Astrocyte of the spinal cord (primary cell): ENCODE measurements at places on chromosomes 2 and 18.

GRCh38 chr2:183123117-183123958, 905 bp upstream of the NUP35 start:
- DNase-seq = peak; percentile 7

DNA sequence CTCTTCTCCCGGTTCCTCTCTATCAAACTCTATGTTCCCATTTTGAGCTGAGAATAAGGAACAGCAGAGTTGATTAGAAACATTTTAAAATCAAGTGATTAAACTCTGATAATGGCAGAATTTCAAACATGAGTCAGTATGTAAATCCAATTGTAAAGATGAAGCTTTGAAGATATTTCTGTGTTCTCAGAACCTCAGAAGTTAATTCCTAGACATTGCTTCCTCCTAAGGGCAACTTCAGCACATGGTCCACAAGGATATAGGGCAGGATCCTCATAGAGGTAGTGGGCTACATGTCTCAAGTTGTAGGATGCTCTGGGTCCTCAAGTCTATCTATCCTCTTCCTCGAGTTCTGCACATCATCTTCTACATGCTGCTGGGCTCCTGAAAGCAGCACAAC, 46.3 kb downstream of the QPCT start:
- no peak for DNase-seq

DNA sequence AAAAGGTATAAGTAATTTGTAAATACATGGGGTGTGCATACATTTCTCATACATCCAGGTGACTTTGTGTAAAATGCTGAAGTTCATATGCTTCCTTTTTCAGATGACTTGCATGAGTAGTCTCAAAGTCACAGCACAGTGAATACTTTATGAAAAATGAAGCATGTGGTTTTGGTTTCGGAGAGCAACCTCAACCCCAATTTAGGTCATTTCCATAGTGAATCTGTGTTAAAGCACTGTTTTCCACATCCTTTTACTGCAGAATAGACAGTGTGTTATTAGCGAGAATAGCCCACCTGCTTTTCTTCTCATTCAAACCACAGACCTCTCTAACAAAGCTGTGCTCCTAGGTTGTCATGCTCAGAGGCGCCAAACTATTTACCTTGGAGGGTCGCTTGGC, 204.4 kb upstream of the RASGRP3 start:
- peak; percentile 77 for DNase-seq

DNA sequence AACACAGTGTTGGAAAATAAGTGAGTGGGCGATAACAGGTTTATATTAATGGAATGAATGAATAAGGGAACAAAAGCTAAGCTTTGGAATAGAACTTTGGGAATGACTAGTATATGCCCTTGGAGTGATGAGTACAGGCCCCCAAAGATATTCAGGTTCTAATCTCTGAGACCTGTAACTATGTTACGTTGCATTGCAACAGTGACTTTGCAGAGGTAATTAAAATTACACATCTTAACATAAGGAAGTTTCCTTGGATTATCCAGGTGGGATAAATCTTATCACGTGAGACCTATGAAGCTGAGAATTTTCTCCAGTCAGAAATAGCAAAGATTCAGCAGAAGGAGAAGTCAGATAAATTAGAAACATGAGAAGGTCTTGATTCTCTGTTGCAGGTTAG, 661.5 kb upstream of the LINC00305 start:
- DNase-seq = no peak

GRCh38 chr2:9294764-9295163, 88.2 kb downstream of the ASAP2 start:
- no peak for DNase-seq

GRCh38 chr18:36560187-36560586, 262.7 kb downstream of the FHOD3 start:
- no peak for DNase-seq

DNA sequence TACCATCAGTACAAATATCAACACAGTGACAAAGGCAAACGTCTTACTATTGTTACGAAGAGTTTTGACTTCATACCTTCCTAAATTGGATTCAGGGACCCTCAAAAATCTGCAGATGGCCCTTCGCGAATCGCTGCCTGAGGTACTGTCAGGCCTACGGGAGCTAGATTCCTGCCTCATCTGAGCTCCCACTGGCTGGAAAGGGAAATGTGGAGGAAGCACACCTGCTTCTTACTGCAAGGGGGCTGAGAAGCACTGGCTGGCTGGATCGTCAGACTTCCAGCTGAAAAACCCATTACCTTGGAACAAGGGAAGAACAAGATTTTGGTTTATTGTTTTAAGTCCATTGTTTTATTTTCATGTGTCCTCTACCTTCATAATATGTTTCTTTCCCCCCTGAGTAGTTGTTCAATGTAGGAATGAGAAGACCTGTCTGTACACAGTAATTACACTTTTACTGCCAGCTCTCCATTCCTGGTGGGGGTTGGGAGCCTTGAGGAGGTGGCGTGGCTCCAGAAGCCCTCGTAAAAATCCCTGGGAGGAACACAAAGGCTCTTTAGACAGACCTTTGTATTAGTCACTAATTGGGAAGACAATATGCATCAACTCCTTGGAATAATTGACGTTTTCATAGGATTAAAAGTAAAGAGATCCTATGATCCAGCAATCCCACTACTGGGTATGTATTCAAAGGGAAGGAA, 124.1 kb upstream of the NOSTRIN start:
- DNase-seq = no peak

DNA sequence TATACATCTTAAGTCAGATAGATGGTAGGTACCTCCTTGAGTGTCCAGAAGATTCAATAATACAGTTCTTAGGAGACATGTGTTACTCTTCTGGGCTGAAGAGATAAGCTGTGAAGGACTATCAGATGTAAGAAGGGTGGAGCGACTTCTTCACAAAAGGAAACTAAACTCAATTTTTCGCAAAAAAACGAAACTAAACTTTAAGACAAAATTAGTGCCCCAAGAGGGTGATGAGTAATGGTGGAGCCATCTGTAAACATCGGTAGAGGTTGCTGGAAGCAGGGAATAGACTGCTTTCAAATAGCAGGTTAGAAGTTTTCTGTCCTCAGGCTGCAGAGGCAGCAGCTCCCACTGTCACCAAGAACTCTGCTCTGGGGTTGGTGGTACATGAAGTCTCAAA, 111.6 kb upstream of the TACR1 start:
- DNase-seq = peak; percentile 26

- peak; percentile 27 for DNase-seq
These were observed 37.6 kb downstream of the ZNF516 start for GRCh38 chr18:76457475-76457874.

- DNase-seq = no peak
These were observed 1481.1 kb upstream of the ACVR2A start for GRCh38 chr2:146363731-146364130.

- no peak for DNase-seq
These were observed 66.0 kb downstream of the ST3GAL5 start for GRCh38 chr2:85822766-85823165.

DNA sequence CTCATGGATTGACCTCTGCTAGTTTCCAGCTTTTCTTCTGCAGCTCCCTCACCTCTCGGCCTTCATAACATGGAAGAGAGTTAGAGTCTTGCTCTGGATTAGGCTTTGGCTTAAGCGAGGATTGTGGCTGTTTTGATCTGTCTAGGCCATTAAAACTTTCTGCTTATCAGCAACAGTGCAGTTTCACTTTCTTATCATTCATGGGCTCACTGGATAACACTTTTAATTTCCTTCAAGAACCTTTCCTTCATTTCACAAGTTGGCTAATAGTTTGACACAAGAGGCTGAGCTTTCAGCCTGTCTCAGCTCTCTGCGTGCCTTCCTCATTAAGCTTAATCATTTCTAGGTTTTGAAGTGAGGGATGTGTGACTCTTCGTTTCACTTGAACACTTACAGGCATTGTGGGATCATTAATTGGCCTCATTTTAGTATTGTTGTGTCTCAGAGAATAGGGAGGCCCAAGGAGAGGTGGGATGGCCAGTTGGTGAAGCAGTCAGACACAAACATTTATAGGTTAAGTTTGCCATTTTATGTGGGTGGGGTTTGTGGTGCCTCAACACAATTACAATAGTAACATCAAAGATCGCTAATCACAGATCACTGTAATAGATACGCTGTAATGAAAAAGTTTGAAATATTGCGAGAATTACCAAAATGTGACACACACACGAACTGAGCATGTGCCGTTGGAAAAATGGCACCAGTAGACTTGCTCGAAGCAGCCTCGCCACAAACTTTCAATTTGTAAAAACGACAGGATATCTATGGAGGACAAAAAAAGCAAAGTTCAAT, 129.3 kb downstream of the ZNF236 start:
- no peak for DNase-seq

- no peak for DNase-seq
These were observed 30.3 kb upstream of the ZSWIM2 start for GRCh38 chr2:186879312-186879711.

DNA sequence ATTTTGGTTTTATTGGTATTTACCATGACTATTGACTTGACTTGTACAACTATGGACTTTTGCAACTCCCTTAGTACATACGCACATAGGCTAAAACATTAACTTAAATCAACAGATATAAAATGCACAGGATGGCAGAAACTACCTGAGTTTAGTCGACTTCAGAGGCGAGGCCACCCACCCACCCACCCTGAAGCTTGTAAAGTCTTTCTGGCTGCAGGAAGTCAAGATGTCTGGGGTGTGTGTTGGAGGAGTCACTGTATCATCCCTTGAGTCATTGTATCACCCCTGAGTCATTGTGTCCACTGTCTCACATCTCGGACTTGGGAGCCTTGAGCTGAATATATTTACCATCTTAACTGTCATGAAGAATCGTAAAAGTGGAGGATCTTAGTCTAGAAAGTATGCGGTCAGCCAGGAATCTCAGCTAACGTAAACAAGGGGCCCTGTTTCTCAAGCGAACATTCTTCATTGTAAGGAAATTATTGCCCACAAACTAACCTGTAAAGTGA, 140.0 kb upstream of the ST6GAL2 start:
- peak; percentile 63 for DNase-seq

- no peak for DNase-seq
These were observed 24.5 kb downstream of the SLC66A2 start for GRCh38 chr18:79926715-79927606.

GRCh38 chr2:161901460-161901859, 172.6 kb downstream of the DPP4 start:
- no peak for DNase-seq

GRCh38 chr2:231306791-231307393, 88.6 kb upstream of the B3GNT7 start:
- DNase-seq = no peak

GRCh38 chr2:218006741-218007140, 3.9 kb upstream of the TNS1 start:
- no peak for DNase-seq

- no peak for DNase-seq
These were observed 221.4 kb upstream of the TFPI start for GRCh38 chr2:187775651-187776050.

- no peak for DNase-seq
These were observed 148.6 kb upstream of the FIGN start for GRCh38 chr2:163884416-163884815.

DNA sequence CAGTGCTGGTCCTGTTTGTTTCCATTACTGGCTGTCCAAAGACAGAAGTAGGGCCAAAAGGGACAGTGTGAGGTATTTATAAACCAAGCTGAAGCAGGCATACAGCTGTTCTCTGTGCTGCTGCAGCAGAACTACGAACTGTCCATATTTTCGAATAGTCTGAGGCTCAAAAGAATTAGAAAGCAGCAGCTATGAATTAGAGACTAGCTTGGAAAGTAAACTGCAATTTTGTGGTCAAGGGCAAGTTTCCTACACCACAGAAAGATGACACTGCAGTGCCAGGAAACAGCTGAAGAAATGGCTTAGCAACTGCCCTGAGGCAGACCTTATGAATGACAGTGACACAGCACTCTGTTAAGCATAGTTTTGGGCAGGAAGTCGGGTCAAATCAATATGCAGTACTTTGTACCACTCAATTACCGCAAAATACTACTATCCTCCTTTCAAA, 125.3 kb downstream of the TMEM131 start:
- peak; percentile 92 for DNase-seq

DNA sequence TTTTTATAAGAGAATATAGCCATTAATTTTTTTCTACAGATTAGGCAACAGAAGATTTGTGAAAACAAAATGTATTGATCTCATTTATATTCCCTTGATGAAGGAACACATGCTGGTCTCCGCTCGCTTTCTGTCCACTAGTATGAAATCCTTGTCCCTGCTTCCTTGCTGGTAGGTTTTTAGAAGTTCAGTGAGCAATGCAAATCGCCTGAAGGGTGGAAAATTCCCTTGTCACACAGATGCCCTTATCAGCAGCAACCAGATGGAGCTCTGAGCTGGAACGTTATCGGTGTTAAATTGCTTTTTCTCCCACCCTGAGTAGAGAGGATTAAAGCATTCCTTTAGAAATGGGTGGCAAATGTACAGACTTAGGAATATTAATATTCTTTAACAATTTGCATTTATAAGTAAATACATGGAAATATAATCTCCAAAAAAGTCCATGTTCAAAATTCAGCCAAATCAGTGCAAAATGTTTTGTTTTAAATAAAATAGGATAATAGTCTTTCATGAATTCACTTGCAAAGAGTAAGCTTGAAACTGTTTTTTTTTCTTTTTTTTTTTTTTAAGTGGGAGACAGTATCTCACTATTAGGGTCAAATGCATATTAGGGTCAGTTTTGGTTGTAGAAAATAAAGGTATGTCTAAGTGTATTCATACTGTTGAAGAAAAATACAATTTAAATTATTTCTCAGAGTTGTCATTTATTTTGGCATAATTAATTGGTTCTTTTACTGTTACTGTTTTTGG, 164.0 kb upstream of the MYO3B start:
- DNase-seq = no peak

- DNase-seq = no peak
These were observed 377.6 kb upstream of the NETO1 start for GRCh38 chr18:73245345-73245744.

GRCh38 chr2:167749016-167749415, 498.4 kb downstream of the STK39 start:
- no peak for DNase-seq

DNA sequence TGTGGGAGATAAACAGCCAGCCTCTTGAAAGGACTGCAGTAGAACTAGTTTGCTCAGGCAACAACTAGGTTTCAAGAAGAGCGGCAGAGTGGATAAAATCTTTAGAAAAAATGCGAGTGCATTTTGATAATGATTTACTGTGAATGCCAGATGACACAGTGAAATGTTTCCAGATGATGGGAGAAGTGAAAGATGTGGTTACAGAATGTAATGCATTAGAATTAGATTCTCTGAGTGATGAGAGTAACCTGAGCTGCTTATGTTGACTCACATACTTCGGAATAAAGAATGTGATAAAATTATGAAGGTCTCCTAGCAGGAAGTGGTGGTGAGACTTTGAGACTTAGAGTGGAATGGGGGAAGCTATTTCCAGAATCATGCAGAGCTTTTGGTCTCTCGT, 184.3 kb downstream of the GULP1 start:
- DNase-seq = peak; percentile 61

GRCh38 chr2:23508066-23508390, 123.0 kb downstream of the KLHL29 start:
- DNase-seq = no peak
